NCI-H446 (cell line): ENCODE measurements at places on chromosomes 12 and 14.
A peak's percentile ranks its signal among the peaks of the same experiment; 100 is the strongest.

DNA sequence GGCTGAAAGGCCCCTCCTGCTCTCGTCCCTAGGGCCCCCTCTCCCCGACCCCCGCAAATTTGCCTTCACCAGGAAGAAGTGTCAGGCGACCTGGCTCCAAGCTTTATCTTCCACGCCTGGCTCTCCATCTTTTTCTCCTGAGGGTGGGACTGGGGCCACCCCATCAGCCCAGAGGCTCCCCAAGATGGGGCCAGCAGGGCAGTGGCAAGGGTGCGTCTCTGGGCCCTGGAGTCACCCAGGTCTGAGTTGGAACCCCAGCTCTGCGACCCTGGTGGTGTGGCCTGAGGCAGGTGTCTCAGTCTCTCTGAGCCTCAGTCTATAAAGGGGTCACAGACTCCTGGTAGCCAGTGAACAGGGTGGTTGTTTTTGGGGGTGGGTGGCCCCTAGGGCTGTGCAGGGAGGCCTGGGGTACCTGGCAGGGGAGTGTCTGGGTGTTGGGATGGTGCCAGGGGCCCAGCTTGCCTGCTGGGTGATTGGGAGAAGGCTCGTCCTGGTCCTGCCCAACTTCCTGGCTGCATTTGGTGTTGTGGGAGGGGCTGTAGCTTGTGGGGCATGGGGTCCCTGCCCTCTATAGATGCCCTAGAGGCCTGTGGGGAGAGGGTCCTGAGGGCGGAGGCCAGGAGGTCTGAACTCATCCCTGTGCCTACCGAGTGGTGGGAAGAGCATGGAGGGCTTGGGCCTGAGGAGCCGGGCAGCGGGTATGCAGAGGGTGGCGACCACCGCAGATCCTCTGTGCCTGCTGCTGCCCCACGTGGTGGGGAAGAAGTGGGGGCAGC, 7.6 kb downstream of the KIF26A start:
- no peak for DNase-seq

GRCh38 chr14:37480446-37481290, 114.4 kb downstream of the FOXA1 start:
- DNase-seq: no peak

- no peak for DNase-seq
Observed at GRCh38 chr14:98685725-98686124, 586.3 kb downstream of the BCL11B start.

- no peak for DNase-seq
Observed at GRCh38 chr12:40001406-40001805, 104.5 kb downstream of the SLC2A13 start.

DNA sequence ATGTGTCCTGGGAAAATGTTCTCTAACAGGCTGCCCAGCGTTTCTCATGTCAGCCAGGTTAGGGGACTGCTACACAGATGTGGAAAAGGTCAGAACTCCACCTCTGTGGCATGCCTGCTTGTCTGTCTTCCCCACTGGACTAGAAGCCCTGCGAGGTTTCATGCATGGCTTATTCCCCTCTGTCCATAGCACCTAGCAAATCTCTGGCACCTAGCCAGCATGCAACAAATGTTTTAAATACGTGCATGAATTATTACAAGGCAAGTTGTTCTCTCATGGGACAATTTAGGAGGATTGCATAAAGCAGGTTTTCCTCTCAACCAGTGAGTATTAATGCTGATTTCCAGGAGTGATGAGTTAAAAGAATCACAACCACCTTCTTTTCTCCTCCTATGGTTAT, 21.4 kb upstream of the KCNK13 start:
- DNase-seq: no peak

GRCh38 chr14:55373784-55374705, 37.6 kb downstream of the ATG14 start:
- no peak for DNase-seq

- DNase-seq: no peak
Observed at GRCh38 chr14:82223276-82223675, 689.6 kb upstream of the SEL1L start.

GRCh38 chr12:130529781-130530180, 186.3 kb downstream of the RIMBP2 start:
- DNase-seq: no peak

DNA sequence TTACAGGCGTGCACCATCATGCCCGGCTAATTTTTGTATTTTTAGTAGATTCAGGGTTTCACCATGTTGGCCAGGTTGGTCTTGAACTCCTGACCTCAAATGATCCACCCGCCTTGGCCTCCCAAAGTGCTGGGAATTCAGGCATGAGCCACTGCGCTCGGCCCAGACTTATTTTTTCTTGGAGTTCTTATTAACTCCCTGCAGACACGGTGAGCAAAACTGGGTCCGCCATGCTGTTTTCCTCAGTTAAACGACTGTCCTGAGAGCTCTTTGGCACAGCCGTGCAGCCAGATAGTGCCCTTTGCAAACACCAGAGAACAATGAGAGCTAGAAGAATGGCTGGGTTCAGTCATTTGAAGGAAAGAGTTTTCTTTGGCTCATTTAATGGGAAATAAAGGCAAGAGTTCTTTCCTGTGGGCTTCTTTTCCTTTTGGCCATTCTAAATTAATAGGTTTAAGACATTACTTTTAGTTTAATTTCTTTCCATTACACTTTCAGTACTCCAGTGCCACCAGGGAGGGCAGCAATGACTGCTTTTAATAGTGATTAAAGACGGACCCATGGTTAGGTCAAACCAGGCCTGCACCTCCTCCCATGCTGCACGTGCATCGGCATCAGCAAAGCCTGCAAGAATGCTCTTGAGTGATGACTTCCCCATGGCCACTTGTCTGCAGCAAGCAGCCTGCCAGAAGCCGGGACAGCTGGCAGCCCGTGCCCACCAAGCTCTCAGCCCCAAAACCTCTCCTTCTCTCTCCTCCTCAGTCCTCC, 60.7 kb downstream of the VCPKMT start:
- no peak for DNase-seq

DNA sequence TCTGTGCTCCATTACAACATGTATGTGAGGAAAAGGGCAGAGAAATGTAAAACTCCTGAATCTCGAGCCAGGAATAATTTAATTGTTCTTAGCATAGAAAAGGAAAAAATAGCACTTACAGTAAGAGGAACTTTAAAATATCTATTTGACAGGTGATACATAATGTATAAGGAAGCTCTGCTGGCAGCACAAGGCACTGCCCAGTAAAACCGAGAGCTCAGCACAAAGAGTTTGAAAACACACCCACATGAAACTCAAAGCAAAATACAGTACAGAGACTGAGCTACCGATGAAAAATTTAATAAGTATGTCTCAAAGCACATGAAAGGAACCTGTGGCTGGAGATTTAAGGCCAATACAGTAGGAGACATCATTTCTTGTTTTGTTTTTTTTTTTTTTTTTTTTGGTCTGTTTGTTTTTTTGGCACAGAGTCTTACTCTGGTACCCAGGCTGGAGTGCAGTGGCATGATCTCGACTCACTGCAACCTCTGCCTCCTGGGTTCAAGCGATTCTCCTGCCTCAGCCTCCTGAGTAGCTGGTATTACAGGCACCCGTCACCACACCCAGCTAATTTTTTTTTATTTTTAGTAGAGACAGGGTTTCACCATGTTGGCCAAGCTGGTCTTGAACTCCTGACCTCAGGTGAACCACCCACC, 19.2 kb downstream of the CLIP1 start:
- DNase-seq: no peak

DNA sequence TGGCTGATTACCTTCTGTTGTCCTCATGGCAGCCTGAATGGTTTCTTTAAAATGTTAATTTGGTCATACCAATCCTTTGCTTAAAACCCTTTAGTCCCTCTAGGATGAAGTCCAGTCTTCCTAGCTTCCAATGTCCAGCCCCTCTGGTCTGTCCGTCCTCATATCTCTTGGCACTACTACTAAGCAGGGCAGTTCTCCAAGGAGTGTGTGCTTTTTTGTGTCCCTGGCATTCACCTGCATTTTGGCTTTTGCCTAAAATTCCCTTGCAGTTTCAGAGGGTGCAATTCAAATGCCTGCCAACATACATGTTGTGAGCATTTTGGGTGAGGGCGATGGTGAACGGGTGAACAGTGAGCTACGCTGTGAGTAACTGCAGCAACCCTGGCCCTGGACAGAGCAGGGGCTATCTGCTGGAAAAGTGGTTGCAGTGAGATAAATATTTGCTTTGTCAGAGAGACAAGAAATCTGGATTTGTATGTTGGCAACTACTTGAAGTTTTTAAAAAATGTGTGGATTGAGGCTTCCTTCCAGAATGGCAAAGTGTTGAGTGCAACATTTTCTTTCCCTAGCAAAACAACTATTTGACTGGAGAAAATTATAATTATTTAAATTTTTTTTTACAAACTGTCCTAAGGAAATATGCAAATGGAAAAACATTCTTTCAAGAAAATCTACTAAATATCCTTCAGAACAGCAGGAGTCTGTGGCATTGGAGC, 14.6 kb downstream of the GALNT8 start:
- no peak for DNase-seq

DNA sequence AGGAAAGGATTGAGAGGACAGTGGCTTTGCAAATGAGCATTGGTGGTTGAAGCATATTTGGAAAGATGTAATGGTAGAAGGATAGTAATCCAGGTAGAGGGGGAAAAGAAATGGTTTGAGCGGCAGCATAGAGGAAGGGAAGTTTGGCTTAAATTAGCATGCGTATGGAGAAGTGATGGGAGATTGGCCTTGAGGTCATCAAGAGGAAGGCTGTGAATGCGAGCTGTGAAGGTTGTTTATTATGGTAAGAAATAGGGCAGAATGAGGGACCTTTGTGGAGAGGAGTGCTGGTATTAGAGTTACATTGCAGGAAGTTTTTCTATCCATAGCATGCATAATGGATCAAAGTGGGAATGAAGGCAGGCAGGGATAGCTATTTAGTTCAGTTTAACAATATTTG, 162.1 kb downstream of the TMTC2 start:
- no peak for DNase-seq

DNA sequence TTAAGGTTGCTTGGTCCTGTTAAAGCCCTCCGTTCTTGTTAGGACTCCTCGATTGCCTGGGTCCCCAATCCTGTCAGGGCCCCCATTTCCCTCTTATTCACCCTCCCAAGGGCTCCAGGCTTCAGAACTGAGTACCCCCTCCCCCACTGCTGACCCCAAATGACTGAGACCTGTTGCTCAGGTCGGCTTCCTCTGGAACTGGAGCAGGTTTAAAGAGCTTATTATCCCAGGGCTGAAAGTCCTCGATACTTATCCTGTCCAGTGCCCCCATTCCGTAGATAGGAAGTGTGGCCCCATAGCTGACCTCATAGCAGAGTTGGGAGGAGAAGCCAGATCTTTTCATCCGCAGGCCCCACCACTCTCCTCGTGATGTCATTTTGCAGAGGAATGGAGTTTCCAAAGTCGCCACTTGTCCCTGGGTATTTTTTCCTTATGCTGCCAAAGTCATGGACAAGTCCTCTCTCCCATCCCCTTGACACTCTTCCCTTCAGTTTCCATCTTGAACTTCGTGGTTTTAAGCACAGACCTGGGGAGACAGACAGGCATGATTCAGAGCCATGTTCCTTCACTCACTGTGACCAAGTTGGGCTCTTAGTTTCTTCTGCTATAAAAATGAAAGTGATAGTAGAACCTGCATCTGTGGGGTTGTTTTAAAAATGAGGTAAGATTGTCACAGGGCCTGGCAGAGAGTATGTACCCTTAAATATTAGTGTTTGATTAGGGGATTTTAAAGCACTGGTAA, 1.2 kb downstream of the USP30 start:
- no peak for DNase-seq

DNA sequence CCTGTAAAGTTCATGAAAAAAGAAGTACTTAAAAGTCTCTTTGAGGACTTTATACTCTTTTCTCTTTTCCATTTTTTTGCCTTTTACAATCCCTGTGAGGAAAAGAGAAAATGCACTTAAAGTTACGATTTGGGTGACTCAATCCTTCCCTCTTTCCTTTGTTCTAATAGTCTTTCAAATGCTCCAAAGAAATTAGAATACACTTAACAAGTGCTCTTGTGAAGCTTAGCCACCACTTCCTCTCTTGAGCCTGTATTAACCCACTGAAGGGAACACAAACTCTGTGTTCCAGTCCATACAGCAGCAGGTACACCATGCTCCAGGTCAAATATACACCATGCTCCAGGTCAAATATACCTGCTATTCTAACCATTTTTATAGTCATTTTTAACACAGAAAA, 581.1 kb upstream of the MGAT4C start:
- no peak for DNase-seq

- DNase-seq: no peak
Observed at GRCh38 chr12:74791365-74791764, 253.7 kb downstream of the ATXN7L3B start.

- DNase-seq: no peak
Observed at GRCh38 chr12:19382563-19382962, 56.7 kb upstream of the AEBP2 start.

- DNase-seq: no peak
Observed at GRCh38 chr12:43370263-43370662, 181.7 kb downstream of the ADAMTS20 start.

GRCh38 chr12:52438305-52439301, 4.4 kb upstream of the KRT75 start:
- DNase-seq: no peak

DNA sequence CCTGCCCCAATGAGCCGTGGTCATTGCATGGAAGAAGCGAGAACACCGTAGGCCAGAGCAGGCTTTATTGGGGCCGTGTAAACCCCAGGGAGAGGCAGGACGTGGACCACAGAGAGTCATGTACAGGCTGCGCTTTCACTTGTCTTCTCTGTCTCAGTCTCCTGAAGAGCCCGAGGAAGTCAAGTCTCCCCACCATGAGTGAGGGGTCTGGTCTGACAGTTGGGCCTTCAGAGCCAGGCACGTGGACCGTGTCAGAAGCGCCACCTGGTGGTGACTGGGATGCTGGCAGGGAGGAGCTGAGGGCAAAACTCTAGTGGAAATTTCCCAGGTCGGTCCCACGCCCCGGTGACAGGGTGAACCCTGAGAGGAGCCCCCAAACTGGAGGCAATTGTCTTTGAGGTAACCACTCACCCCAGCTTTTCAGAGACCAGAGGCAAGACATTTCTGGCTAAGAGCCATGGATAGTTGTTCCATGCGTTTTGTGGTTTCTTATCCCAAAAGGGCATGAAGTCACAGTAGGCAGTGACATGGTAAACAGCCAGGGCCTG, 17.4 kb downstream of the RPS6KL1 start:
- no peak for DNase-seq

DNA sequence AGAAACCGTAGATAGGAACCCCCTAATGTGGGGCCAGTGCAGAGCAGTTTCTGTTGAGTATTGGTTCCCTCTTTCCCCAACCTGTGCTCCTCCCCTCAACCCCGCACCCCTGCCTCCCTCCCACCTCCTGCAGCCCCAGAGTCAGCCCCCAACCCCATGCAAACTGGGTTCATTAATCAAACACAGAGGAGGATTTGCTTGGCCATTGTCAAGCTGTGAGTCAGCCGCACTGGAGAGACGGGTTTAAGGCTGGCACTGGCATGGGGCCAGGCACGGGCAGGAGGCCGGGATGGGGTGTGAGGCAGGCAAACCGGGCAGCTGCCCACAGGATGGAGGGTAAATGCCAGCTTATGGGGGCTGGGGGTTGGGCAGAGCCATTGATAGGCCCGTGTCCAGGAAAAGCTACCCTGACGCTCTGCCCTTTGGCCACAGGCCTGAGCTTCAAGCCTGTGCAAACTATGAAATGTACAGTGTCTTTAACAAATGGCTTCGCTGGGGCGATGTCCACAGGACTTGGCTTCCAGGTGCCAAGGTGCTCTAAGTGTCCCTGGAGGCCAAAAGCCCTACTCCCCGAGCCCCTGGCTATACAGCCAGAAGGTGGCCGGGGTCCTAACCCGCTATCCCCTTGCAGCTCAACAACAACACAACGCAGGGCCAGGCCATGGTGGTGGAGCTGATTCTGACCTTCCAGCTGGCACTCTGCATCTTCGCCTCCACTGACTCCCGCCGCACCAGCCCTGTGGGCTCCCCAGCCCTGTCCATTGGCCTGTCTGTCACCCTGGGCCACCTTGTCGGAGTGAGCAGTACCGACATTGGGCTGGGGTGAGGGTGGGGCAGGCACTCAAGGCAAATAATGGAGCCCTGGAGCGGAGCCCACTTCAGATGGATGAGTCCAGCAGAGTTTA, 1.4 kb downstream of the AQP5 start:
- DNase-seq: peak; percentile 79
